ENCODE measurements at places on chromosomes 3 and 15. TPM values are rescaled to one million over a fixed set of nuclear protein-coding genes. Genes with fewer than 3 reads are reported as not detected.
A peak's percentile ranks its signal among the peaks of the same experiment; 100 is the strongest.

The MME gene
- total RNA-seq: 37.0 TPM

GRCh38 chr3:156300929-156301840, 180.8 kb downstream of the KCNAB1 start:
- no peaks in the 10 kb centered on the region for H3K36me3 ChIP-seq
- no peak for DNase-seq
- H3K4me1 ChIP-seq: no peaks in the 10 kb centered on the region
- H3K27me3 ChIP-seq: peaks cover 10% of the 10 kb centered on the region

DNA sequence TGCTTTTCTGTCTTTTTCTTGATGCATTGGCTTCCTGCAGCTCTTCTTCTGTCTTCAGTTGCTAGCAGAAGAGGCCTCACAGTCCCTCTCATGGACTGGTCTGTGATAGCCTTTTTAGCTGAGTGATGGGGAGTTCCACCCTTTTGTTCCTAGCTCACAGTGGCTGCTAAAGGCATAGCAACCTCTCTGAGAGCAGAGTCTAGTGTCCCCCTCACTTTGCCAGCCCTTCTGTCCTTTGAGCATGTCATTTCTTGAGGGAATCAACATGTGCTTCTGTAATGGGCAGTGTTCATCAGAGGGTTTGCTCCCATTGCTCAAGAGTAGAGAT, 44.4 kb downstream of the GAP43 start:
- no peaks in the 10 kb centered on the region for H3K36me3 ChIP-seq
- peaks cover 29% of the 10 kb centered on the region for H3K4me1 ChIP-seq
- DNase-seq: no peak
- no peak overlapping the region for H3K4me3 ChIP-seq
- no peaks in the 10 kb centered on the region for H3K27me3 ChIP-seq
- H3K27ac ChIP-seq: peak overlapping the region; percentile 83

The GRIP2 gene
- total RNA-seq: not detected

DNA sequence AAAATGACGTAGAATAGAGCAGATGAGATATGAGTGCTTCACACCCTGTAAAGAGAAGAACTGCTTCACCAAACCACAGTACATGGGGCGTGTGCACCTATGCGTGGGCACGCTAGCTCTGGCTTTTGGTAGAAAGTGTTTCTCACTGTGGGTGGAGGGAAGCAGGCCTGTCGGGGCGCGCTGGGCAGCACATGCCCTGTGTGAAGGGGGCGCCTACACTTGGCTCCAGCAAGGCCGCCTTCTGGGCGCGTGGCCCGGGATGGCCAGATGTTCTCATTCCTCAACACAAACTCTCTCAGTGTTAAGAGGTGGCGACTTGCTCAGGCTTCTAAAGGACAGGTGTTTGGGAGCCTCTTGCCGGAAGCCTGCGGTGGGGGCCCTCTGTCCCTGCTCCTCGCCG, 90.0 kb downstream of the FBLN2 start:
- H3K27ac ChIP-seq: peak overlapping the region; percentile 47
- no peak overlapping the region for H3K4me3 ChIP-seq
- H3K36me3 ChIP-seq: no peaks in the 10 kb centered on the region
- H3K27me3 ChIP-seq: no peaks in the 10 kb centered on the region
- DNase-seq: no peak

The BFSP2 gene
- not detected for total RNA-seq

The CCR2 gene
- not detected for total RNA-seq

GRCh38 chr3:58082047-58082446, 73.8 kb downstream of the FLNB start:
- H3K27ac ChIP-seq: peak overlapping the region; percentile 3
- no peak for DNase-seq
- no peak overlapping the region for H3K4me3 ChIP-seq
- H3K4me1 ChIP-seq: peaks cover 9% of the 10 kb centered on the region
- peaks cover 96% of the 10 kb centered on the region for H3K36me3 ChIP-seq

- peaks cover 19% of the 10 kb centered on the region for H3K4me1 ChIP-seq
- peak; percentile 29 for DNase-seq
- no peaks in the 10 kb centered on the region for H3K27me3 ChIP-seq
Observed at GRCh38 chr15:67253101-67253500, 1.4 kb downstream of the AAGAB start.

DNA sequence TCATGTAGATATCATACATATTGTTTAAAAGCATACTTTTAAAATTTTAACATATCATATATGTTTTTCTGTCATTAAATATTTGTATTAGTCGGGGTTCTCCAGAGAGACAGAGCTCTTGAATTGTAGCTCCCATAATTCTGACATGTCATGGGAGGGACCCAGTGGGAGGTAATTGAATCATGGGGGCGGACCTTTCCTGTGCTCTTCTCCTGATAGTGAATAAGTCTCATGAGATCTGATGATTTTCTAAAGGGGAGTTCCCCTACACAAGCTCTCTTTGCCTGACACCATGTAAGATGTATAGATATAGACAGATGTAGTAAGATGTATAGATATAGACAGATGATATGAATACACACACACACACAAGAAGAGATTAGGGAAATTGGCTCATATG, 161.2 kb upstream of the ABI3BP start:
- H3K4me1 ChIP-seq: no peaks in the 10 kb centered on the region
- no peak overlapping the region for H3K27ac ChIP-seq
- DNase-seq: no peak

The LCTL gene
- total RNA-seq: not detected

DNA sequence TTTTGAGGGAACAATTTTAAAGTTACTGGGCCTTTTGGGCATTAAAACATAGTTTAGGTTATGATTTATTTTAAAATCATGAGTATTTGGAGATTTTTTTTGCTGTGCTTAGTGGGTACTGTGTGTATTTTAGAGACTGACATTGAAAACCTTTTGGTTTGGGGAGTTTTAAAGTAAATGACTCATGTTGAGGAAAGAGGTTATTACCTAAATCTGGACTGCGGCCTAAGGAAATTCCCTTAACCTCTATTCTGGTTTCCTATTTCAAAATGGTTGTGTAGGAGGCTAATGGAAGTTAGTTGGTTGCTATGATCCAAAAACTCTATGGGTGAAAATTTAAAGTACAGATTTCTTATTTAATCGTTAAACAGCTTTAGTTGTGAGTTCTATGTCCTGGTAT, 57.3 kb upstream of the DPH6 start:
- peak overlapping the region; percentile 81 for H3K27ac ChIP-seq
- H3K27me3 ChIP-seq: no peaks in the 10 kb centered on the region
- no peaks in the 10 kb centered on the region for H3K36me3 ChIP-seq
- peaks cover 17% of the 10 kb centered on the region for H3K4me1 ChIP-seq

DNA sequence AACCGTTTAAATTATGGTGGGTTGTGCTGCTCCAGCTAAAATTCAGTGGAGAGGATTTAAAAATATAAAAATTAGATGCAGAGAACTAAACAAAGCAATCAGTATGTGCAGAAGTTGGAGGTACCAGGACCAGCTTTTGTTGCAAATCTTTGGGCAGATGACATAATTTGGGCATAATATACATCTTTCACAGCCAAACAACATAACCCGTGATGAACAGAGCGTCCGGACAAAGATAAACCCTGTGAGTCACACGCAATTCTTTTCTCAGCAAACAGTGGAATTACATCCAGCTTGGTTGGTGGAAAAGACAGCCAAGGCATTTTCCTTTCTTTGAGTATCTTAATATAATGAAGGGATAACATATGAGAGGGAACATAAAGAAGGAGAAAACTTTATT, 419.4 kb upstream of the ADAMTS9 start:
- H3K36me3 ChIP-seq: no peaks in the 10 kb centered on the region
- H3K4me1 ChIP-seq: peaks cover 9% of the 10 kb centered on the region
- no peaks in the 10 kb centered on the region for H3K27me3 ChIP-seq
- DNase-seq: peak; percentile 4
- H3K27ac ChIP-seq: no peak overlapping the region

DNA sequence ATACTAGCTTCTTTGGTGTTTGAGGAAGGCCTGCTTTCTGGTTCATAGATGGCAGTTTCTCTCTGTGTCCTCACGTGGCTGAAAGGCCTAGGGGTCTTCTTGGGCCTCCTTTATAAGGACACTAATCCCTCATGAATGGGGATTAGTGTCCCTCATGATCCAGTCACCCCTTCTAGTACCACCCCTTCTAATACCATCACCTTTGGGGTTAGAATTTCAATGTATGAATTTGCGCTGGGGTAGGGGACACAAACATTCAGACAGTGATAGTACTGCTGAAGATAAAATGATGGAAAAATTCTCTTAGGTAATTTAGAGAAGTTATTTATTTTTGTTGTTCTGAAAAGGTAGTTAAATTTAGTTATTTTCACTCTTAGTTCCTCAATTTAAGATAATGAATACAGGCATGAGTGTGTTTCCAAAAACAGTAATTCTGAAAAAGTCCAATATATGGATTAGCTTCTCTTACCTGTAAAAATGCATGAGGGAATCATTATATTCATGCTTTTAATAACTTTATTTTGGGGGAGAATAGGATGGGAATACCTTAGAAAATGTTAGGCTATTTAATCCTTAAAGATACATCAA, 103.6 kb downstream of the FNDC3B start:
- no peak overlapping the region for H3K4me3 ChIP-seq
- H3K4me1 ChIP-seq: peaks cover 42% of the 10 kb centered on the region
- no peak for DNase-seq
- peaks cover 16% of the 10 kb centered on the region for H3K36me3 ChIP-seq
- no peaks in the 10 kb centered on the region for H3K27me3 ChIP-seq
- H3K27ac ChIP-seq: peak overlapping the region; percentile 79

GRCh38 chr15:26178640-26179220, 315.6 kb upstream of the ATP10A start:
- H3K4me1 ChIP-seq: no peaks in the 10 kb centered on the region
- H3K36me3 ChIP-seq: no peaks in the 10 kb centered on the region
- no peaks in the 10 kb centered on the region for H3K27me3 ChIP-seq
- DNase-seq: no peak

- H3K27ac ChIP-seq: no peak overlapping the region
- H3K4me1 ChIP-seq: no peaks in the 10 kb centered on the region
- no peaks in the 10 kb centered on the region for H3K27me3 ChIP-seq
- no peak for DNase-seq
- no peak overlapping the region for H3K4me3 ChIP-seq
Observed at GRCh38 chr15:63987796-63988378, 58.4 kb downstream of the DAPK2 start.

DNA sequence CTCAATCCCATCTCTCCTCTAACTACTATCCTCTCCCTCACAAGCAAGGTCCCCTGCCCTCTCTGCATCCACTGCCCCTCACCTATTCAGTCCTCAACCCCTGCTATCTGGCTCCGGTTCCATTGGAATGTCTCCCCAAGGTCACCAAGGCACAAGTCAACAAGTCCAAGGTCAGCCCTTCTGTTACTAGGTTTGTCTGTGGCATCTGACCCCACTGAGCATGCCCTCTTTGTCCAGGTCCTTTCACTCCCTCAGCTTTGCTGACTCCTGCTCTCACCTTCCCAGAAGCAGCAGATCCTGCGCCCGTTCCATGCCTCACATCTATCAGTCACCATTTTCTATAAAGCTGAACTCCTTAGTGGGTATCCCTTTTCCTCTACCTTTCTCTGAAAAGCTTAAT, 8.3 kb upstream of the SEMA7A start:
- no peak for DNase-seq
- peaks cover 6% of the 10 kb centered on the region for H3K36me3 ChIP-seq
- no peak overlapping the region for H3K4me3 ChIP-seq

- no peak overlapping the region for H3K4me3 ChIP-seq
- H3K4me1 ChIP-seq: no peaks in the 10 kb centered on the region
- H3K27me3 ChIP-seq: no peaks in the 10 kb centered on the region
- no peak overlapping the region for H3K27ac ChIP-seq
- no peaks in the 10 kb centered on the region for H3K36me3 ChIP-seq
Observed at GRCh38 chr15:58147171-58147611, 9.0 kb downstream of the AQP9 start.

DNA sequence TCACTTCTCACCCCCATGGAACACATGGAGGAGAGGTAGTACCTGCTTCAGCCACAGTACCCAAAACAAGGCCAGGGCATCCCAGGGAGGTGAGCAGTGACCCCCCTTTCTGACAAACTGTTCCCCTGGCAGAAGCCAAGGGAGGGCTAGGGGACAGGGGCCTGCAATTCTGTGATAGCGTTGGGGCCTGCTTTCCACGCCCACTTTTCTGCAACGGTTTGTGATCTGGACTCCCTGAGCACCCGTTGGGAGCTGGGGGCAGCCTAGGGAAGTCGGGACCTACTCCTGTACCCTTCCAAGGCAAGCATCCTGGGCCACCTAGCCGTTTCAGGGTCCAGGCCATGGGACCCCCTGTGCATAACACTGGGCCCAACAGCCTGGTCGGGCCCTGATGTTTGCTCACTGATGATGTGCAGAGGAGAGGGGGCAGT, 996 bp upstream of the DNAJA4 start:
- no peak overlapping the region for H3K4me3 ChIP-seq
- no peak overlapping the region for H3K27ac ChIP-seq
- no peaks in the 10 kb centered on the region for H3K27me3 ChIP-seq
- H3K4me1 ChIP-seq: peaks cover 4% of the 10 kb centered on the region

DNA sequence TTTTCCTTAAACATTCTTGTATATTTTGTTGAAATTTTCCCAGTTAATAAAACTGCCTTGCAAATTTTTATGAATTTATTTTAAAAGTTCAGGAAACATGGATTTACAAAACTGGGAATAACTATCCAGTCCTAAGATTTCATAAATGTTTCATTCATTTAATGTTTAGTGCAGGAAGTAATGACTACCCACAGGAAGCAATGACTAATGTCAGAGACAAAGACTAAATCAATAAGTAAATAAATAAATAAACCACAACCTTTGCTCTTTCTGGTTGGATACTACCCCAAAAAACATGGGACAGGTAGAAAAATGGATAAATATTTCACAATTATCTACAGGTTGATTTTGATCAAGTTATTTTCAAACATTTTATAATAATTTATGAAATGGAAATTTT, 48.8 kb upstream of the TMCO5A start:
- peaks cover 85% of the 10 kb centered on the region for H3K27me3 ChIP-seq
- H3K4me1 ChIP-seq: no peaks in the 10 kb centered on the region
- H3K27ac ChIP-seq: no peak overlapping the region
- no peak overlapping the region for H3K4me3 ChIP-seq
- DNase-seq: no peak

- no peak overlapping the region for H3K27ac ChIP-seq
- H3K4me3 ChIP-seq: no peak overlapping the region
- no peaks in the 10 kb centered on the region for H3K27me3 ChIP-seq
- H3K4me1 ChIP-seq: no peaks in the 10 kb centered on the region
- peaks cover 31% of the 10 kb centered on the region for H3K36me3 ChIP-seq
- DNase-seq: no peak
Observed at GRCh38 chr3:8985411-8985831, 22.1 kb upstream of the RAD18 start.

GRCh38 chr15:68983961-68984481, 30.5 kb upstream of the NOX5 start:
- H3K4me3 ChIP-seq: no peak overlapping the region
- H3K36me3 ChIP-seq: no peaks in the 10 kb centered on the region
- no peaks in the 10 kb centered on the region for H3K4me1 ChIP-seq

DNA sequence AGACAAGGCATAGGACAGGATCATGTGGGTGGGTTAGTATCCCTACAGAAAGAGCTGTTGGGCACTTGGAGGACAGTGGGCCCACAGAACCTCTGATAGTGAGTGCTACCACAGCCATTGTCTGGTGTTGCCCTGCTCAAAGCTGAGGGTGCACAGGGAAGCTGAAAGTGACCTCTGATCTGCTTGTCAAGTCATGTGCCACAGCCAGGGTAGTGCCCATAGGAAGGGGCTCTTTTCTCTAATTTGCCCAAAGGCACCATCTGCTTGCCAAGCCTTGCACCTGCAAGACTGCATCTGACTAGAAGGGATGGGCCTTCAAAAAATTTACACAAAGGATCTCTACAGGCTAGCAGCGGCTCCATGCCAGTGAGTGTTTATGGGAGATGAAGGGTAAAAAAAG, 87.4 kb upstream of the GSK3B start:
- no peaks in the 10 kb centered on the region for H3K36me3 ChIP-seq
- H3K4me1 ChIP-seq: peaks cover 40% of the 10 kb centered on the region
- H3K27ac ChIP-seq: no peak overlapping the region
- no peaks in the 10 kb centered on the region for H3K27me3 ChIP-seq
- DNase-seq: peak; percentile 21

The EHHADH gene
- 3.2 TPM for total RNA-seq

The ERICH6 gene
- not detected for total RNA-seq

All from MCF 10A (cell line).